Activated CD8-positive, alpha-beta T cell treated with anti-CD3 and anti-CD28 coated beads, Interleukin-2, amount 10 ng/mL, durations not matched to agents 7 days and 5 days (primary cell): ENCODE measurements at places on chromosomes 3 and 15. TPM values are rescaled to one million over a fixed set of nuclear protein-coding genes. Genes with fewer than 3 reads are reported as not detected.

Gene IGSF10
- total RNA-seq = not detected

Gene GOLGA6L9
- 2.1 TPM for total RNA-seq

Gene SHF
- 1.3 TPM for total RNA-seq

Gene LRRIQ4
- 0.13 TPM for total RNA-seq

Gene SLC25A20
- total RNA-seq = 29.9 TPM
